ENCODE measurements at places on chromosomes 7 and 10.

- DNase-seq, result no peak
These were observed 126.9 kb upstream of the BTBD16 start for GRCh38 chr10:122144199-122144598.

DNA sequence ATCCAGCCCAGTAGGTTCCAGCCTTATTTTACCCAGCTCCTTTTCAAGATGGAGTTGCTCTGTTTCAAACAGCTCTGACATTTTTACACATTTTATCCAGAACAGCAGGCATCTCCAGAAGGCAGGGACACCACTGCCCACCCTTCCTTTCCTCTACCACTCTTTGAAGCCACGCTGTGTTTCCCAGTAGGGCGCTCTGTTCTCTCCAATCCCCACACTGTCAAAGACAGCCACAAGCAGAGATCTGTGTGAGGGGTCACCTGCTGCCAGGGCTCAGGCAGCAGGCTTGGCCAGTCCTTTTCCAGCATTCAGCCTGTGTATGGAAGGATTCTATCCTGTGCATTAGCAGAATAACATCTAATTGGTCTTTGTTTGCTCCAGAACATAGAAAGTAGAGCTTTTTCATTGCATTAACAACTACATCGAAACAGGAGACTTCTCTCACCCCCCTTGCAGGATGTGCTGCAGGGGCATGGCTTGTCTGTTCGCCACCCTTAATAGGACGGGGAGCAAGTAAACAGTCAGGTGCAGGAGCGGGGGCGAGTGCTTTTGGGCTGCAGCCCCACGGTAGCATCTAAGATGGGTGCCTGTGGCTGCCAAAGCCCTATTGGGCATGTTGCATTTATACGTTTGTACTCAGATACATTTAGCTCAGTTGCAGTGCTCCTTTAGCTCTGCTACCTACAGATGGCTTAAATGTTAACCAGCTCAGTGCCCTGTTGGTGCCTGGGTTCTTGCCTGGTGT lies 326.1 kb downstream of the GALNT17 start:
- no peak for DNase-seq

GRCh38 chr7:10266976-10267375 lies 706.7 kb upstream of the PHF14 start:
- DNase-seq, result no peak

DNA sequence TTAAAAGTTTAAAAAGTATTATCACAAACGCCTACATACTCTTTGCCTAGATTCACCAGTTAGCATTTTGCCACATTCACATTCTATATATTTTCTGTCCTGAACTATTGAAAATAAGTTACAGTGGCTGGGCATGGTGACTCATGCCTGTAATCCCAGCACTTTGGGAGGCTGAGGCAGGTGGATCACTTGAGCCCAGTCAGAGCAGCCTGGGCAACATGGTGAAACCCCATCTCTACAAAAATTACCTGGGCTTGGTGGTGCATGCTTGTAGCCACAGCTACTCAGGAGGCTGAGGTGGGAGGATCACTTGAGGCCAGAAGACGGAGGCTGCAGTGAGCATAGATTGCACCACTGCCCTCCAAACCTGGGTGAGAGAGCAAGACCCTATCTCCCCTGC lies 5.3 kb downstream of the ARPC1A start:
- DNase-seq, result no peak

- no peak for DNase-seq
These were observed 122.3 kb downstream of the SPDYE5 start for GRCh38 chr7:75614401-75614800.

- no peak for DNase-seq
These were observed 42.8 kb upstream of the RABGEF1 start for GRCh38 chr7:66697449-66698438.

GRCh38 chr7:134699021-134699818 lies 52.6 kb downstream of the BPGM start:
- no peak for DNase-seq

- no peak for DNase-seq
These were observed at the start of gene C10orf105 for GRCh38 chr10:71719464-71720201. C10orf105 (minus strand) TSS chr10:71719778; CDS start chr10:71716337, 3,441 bp downstream.

- DNase-seq, result no peak
These were observed 3.8 kb downstream of the NEBL start for GRCh38 chr10:20893297-20893696.

DNA sequence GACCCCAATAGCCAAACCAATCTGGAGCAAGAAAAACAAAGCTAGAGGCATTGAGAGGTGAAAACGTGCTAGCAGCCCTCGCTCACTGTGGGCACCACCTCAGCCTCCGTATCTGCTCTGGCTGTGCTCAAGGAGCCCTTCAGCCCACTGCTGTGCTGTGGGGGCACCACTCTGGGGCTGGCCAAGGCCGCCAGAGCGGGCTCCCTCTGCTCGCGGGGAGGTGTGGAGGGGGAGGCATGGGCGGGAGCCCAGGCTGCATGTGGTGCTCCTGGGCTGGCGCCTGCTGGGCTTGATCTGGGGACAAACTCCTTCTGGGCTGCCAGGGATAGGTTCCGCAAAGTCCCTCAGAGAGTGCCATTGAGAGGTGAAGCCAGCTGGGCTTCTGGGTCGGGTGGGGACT lies 1002.0 kb downstream of the GATA3 start:
- no peak for DNase-seq

DNA sequence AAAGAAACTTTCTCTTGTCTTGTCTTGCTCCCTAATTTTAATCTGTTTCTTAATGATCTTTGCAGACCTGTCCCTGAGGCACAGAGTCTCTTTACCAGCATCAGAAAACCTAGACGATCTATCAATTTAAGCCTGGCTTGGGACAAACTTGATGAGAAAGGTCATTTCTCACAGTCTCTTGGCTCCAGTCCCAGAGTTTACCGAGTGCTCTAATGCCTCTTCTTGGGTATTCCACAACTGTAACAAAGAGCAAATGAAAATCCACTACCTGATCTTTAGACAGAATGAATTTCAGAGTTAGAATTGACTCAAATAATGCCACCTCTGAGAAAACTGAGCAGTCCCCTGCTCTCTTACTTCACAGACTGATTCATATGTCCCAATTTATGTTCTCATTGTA lies 106.4 kb upstream of the DNAJB12 start:
- no peak for DNase-seq

DNA sequence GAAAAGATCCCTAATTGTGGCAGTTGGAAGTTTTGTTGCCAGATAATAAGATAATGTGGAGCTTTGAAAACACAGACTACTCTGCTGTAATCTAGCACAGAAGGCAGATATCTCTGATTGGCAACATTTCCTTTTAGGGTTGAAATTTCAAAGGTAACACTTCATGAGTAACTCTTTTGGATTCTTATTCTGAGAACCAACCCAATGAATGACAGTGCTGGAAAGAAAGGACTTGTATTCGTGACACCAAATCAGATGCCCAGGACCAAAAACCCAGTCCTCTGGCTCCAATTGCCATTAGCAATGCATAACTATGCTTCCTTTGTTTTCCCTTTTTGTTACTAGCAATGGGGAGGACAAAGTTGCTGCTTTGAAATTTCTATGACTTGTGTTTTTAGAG lies 41.0 kb upstream of the ELMO1 start:
- no peak for DNase-seq

GRCh38 chr7:20514364-20514763 lies 101.1 kb upstream of the ABCB5 start:
- no peak for DNase-seq

DNA sequence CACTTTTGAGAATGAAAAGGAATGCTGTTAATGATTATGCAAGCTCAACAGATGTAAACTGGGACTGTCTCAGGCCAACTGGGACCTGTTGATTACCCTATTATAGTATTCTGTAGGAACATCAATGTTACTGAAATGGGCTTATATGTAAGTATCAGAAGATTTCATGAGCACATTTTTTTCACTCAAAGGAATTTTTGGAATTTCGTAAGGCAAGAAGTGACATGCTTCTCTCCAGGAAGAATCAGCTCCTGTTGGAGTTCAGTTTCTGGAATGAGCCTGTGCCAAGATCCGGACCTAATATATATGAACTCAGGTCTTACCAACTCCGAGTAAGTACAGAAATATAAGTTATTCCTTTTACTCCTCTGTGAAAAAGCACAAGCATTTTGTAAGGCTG lies 19.2 kb downstream of the NIPSNAP2 start:
- DNase-seq, result no peak

DNA sequence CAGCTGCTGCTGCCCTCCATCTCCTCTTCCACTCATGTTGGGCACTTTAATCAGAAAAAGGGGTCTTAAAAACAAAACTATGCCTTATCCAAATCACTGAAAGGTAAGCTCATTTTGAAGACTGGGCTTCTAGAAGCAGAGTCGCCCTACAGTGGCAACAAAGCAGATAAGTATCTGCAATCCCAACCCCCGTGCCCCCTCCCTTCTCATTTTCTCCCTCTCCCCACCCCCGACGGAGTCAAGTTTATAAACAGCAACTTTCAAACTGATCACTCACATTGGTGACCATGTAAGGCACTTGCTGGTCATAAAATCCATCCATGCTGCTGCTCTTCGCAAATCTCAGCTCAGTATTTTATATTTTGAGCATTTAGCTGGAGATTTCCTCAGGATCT lies 738 bp downstream of the ETV1 start:
- DNase-seq, result no peak

- no peak for DNase-seq
These were observed 3.5 kb upstream of the GNB2 start for GRCh38 chr7:100670074-100670473.

DNA sequence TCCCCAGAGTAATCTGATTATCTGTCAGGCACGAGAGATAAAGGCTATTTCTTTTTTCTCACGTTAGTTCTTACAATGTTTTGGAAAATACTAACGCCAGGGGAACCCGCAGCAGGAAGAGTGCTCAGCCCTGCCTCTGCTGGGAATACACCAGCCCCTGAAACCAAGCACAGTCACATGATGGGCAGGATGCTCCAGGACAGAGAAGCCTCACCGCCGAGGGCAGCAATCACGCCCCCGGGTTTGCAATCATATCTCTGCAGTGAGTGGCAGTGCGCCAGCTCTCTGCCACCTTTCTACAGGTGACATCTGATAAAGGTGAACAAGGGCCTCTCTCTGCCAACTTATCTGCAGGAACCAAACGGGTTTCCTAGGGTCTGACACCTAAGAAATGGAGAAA lies 39.8 kb downstream of the BRI3 start:
- no peak for DNase-seq

DNA sequence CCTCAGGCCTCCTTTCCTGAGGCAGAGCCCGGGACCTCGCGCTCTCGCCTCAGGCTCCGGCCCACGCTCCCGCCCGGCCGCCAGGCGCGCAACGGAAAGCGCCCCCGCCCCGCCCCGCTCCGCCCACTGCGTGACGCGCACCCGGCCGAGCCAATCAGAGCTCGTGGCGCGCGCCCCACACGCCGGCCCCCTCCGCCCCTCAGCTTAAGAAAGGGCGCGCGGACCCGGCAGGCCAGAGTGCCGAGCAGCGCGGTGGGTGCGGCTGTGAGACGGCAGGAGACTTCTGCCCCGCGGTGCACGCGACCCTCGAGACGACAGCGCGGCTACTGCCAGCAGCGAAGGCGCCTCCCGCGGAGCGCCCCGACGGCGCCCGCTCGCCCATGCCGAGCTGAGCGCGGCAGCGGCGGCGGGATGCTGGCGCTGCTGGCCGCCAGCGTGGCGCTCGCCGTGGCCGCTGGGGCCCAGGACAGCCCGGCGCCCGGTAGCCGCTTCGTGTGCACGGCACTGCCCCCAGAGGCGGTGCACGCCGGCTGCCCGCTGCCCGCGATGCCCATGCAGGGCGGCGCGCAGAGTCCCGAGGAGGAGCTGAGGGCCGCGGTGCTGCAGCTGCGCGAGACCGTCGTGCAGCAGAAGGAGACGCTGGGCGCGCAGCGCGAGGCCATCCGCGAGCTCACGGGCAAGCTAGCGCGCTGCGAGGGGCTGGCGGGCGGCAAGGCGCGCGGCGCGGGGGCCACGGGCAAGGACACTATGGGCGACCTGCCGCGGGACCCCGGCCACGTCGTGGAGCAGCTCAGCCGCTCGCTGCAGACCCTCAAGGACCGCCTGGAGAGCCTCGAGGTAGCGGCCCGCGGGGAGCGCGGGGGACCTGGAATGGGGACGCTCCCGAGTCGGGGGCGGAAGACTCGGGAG lies at the start of gene NPTX2:
Gene NPTX2 (plus strand): TSS at position 235 of the 909 bp plus-strand sequence. CDS start 177 bp downstream, at position 412.
- DNase-seq, result no peak

GRCh38 chr10:44307691-44308090 lies 77.2 kb downstream of the CXCL12 start:
- DNase-seq, result no peak

GRCh38 chr10:24680647-24681524 lies 42.8 kb downstream of the ARHGAP21 start:
- no peak for DNase-seq

GRCh38 chr7:154794147-154794780 lies 208.7 kb downstream of the PAXIP1 start:
- DNase-seq, result no peak

- no peak for DNase-seq
These were observed 69.7 kb upstream of the LRRC18 start for GRCh38 chr10:49009199-49009979.

DNA sequence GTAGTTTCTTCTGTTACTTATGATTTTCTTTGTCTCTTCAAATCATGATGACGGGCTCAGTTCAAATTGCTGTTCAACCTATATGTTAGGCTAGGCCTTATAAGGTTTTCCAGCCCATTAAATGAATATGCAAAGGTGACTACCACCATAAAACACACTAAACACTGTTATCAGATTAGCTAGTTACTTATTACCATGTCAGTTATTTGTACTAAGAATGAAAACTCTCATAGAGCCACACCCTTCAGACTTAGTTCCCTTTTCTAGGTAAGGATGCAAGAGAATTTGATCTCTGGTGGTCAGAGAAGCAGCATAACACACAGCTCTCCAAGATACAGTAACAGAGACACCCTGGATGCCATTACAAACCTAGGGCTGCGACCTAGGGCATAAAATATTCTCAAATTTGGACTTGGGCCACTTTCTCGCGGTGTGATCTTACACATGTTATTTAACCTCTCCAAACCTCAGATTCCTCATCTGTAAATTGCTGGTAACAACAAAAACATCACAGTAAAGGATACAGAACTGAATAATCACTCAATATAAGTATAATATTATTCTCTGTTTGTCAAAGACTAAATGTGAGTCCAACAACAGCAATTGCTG lies 35.6 kb downstream of the ANKMY2 start:
- DNase-seq, result no peak

DNA sequence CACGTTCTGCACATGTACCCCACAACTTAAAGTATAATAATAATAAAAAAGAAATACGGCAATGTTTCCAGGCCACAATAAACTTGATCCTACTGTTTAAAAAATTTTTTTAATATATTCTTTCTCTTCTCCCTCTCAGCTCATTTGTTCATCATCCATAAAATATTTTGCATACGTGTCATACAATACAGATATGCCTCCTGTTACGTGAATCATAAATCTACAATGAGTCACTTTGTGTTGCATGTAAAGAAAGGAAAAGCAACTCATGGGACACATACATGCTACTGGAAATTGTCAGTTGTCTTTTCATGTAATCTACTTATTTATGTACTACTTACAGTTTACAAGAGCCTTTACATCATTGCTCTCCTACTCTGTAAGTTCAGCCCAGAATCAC lies 1.1 kb upstream of the TECTB start:
- no peak for DNase-seq
